ENCODE measurements at places on chromosomes 3 and 15. TPM values are rescaled to one million over a fixed set of nuclear protein-coding genes. Genes with fewer than 3 reads are reported as not detected.

- no peaks in the 10 kb centered on the region for H3K4me1 ChIP-seq
- H3K4me3 ChIP-seq = no peak overlapping the region
- DNase-seq = no peak
- no peaks in the 10 kb centered on the region for H3K27me3 ChIP-seq
- no peak overlapping the region for H3K27ac ChIP-seq
Measured at GRCh38 chr3:2931265-2931664, 178.9 kb downstream of the IL5RA start.

GRCh38 chr3:197010556-197011351, 18.9 kb downstream of the MELTF start:
- no peak overlapping the region for H3K27ac ChIP-seq
- DNase-seq = no peak
- no peaks in the 10 kb centered on the region for H3K36me3 ChIP-seq
- H3K4me1 ChIP-seq = no peaks in the 10 kb centered on the region

GRCh38 chr3:142844339-142844977, 44.4 kb downstream of the PCOLCE2 start:
- no peaks in the 10 kb centered on the region for H3K27me3 ChIP-seq
- H3K4me1 ChIP-seq = no peaks in the 10 kb centered on the region
- H3K27ac ChIP-seq = no peak overlapping the region
- no peak overlapping the region for H3K4me3 ChIP-seq
- no peak for DNase-seq

DNA sequence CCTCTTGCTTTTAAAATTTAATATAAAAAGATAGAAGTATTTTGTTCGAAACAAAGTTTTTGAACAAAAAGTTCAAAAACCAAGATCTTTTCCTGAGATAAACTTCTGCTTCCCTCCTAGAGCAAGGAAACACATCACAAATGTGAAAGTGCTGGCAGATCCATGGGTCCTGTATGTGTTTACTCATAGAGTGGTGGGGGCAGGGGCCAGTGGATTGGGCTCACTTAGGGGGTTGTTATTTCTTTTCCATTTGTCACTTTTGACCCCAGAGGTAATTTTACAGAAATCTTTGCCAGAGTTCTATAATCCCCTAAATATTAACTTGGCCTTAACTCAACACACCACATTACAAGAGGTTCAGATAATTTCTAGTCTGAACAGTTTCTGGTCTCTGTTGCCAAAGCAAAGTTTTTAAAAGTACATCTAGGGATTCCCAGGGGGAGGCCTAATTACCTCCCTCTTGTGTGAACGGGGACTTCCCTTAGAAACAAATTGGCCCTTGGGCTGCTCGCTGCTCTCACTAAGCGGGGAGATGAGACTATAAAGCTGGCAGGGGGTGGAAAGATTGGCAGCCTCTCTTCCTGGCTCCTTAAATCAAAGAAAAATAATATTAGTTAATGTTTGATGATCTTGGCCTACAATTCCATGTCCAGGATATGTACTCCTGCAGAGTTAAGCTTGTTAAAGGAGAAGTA, 66.8 kb upstream of the PTX3 start:
- peak overlapping the region; percentile 13 for H3K27ac ChIP-seq
- no peak for DNase-seq
- H3K4me3 ChIP-seq = no peak overlapping the region

- no peaks in the 10 kb centered on the region for H3K36me3 ChIP-seq
- H3K27me3 ChIP-seq = no peaks in the 10 kb centered on the region
- no peak for DNase-seq
- no peaks in the 10 kb centered on the region for H3K4me1 ChIP-seq
- peak overlapping the region; percentile 69 for H3K27ac ChIP-seq
Measured at GRCh38 chr15:48868536-48868935, 9.4 kb upstream of the EID1 start.

MAGI1 gene
- 70.5 TPM for total RNA-seq

- no peaks in the 10 kb centered on the region for H3K4me1 ChIP-seq
- DNase-seq = no peak
- no peak overlapping the region for H3K27ac ChIP-seq
- no peaks in the 10 kb centered on the region for H3K36me3 ChIP-seq
Measured at GRCh38 chr3:121663171-121663847, 2.6 kb upstream of the HCLS1 start.

PGBD4 gene
- total RNA-seq = 1.3 TPM

GRCh38 chr3:126543457-126544061, 15.2 kb downstream of the C3orf22 start:
- peaks cover 20% of the 10 kb centered on the region for H3K27me3 ChIP-seq
- no peaks in the 10 kb centered on the region for H3K36me3 ChIP-seq
- H3K4me3 ChIP-seq = no peak overlapping the region
- no peaks in the 10 kb centered on the region for H3K4me1 ChIP-seq

GRCh38 chr15:92623435-92623834, 32.1 kb downstream of the FAM174B start:
- peak; percentile 48 for DNase-seq
- no peaks in the 10 kb centered on the region for H3K36me3 ChIP-seq
- H3K27me3 ChIP-seq = no peaks in the 10 kb centered on the region
- H3K27ac ChIP-seq = no peak overlapping the region

DNA sequence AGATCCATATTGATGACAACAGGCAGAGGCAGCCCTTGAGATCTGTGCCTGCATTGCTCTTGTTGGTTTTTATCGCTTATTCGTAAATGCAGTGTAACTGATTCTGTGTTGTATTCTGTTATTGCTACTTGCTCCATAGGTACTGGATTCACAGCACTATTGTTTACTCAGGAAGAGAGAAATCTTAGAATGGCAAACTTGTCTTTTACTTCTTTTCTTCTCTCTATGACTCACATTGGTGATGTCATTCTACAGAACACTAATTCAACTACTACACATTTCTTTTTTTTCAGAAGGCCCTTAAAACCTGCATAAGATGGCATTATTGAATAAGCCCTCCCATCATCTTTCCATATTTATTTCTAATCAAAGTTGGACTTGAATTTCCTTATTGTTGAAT, 201.0 kb upstream of the GBE1 start:
- no peak overlapping the region for H3K4me3 ChIP-seq
- no peak for DNase-seq
- no peak overlapping the region for H3K27ac ChIP-seq
- no peaks in the 10 kb centered on the region for H3K4me1 ChIP-seq
- no peaks in the 10 kb centered on the region for H3K27me3 ChIP-seq

NR1I2 gene
- 0.98 TPM for total RNA-seq

GRCh38 chr15:83695901-83696425, 42.0 kb downstream of the ADAMTSL3 start:
- no peak overlapping the region for H3K4me3 ChIP-seq
- H3K36me3 ChIP-seq = no peaks in the 10 kb centered on the region
- H3K27ac ChIP-seq = no peak overlapping the region
- no peaks in the 10 kb centered on the region for H3K27me3 ChIP-seq
- H3K4me1 ChIP-seq = no peaks in the 10 kb centered on the region
- no peak for DNase-seq

DNA sequence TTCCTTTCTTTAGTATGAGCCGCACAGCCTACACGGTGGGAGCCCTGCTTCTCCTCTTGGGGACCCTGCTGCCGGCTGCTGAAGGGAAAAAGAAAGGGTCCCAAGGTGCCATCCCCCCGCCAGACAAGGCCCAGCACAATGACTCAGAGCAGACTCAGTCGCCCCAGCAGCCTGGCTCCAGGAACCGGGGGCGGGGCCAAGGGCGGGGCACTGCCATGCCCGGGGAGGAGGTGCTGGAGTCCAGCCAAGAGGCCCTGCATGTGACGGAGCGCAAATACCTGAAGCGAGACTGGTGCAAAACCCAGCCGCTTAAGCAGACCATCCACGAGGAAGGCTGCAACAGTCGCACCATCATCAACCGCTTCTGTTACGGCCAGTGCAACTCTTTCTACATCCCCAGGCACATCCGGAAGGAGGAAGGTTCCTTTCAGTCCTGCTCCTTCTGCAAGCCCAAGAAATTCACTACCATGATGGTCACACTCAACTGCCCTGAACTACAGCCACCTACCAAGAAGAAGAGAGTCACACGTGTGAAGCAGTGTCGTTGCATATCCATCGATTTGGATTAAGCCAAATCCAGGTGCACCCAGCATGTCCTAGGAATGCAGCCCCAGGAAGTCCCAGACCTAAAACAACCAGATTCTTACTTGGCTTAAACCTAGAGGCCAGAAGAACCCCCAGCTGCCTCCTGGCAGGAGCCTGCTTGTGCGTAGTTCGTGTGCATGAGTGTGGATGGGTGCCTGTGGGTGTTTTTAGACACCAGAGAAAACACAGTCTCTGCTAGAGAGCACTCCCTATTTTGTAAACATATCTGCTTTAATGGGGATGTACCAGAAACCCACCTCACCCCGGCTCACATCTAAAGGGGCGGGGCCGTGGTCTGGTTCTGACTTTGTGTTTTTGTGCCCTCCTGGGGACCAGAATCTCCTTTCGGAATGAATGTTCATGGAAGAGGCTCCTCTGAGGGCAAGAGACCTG, 13.2 kb downstream of the GREM1 start:
- no peaks in the 10 kb centered on the region for H3K36me3 ChIP-seq
- H3K27me3 ChIP-seq = no peaks in the 10 kb centered on the region
- no peak overlapping the region for H3K4me3 ChIP-seq
- H3K4me1 ChIP-seq = no peaks in the 10 kb centered on the region
- no peak overlapping the region for H3K27ac ChIP-seq

GRCh38 chr3:2511356-2511755, 412.7 kb downstream of the CNTN4 start:
- H3K4me3 ChIP-seq = no peak overlapping the region
- H3K36me3 ChIP-seq = no peaks in the 10 kb centered on the region
- no peak overlapping the region for H3K27ac ChIP-seq
- H3K4me1 ChIP-seq = no peaks in the 10 kb centered on the region

DNA sequence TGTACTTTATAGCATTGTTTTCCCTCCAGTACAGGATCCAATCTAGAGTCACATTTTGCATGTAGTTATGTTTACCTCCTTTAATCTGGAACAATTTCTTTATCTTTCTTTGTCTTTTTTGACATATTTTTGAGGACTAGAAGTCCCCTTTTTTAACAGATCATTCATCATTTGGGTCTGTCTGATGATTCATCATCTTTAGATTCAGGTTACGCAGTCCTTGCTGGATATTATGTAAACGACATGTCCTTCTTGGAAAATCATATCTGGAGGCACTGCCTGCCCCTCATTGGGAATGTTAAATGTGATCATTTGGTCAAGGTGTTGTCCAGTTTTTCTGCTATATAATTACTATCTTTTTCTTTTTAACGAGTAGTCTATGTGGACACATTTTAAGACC, 18.3 kb downstream of the TGM4 start:
- no peak overlapping the region for H3K27ac ChIP-seq
- H3K4me1 ChIP-seq = no peaks in the 10 kb centered on the region
- no peak for DNase-seq

- no peak overlapping the region for H3K4me3 ChIP-seq
- no peak for DNase-seq
- no peak overlapping the region for H3K27ac ChIP-seq
- H3K27me3 ChIP-seq = no peaks in the 10 kb centered on the region
- H3K36me3 ChIP-seq = no peaks in the 10 kb centered on the region
Measured at GRCh38 chr3:11438646-11439045, 166.4 kb downstream of the ATG7 start.

DNA sequence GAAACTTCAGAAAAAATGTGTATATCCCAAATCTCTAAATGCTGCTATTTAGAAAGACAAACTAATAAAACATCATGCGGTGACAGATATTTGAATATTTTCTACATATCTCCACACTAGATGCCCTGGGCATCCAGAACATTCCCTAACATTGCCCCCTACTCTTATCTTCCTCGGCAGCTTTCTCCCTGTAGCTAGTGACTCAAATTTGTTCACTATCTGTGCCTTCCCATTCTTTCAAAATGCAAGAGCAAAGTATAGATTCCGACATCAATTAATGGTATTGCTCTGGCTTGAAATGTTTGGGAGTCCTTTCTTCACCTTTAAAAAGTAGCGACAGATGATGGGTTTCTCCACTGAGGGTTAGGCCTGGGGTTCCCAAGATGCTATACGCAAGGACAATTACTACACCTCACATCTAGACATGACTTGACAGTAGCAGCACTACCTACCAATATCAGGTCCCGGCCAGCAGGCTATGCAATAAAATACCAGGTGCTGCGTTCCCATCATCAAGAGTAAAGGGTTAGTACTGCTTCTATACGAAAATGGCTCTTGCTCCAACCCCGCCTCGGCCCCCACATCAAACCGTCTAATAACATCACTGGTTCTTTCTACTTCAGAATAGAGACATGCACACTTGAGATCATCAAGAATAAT, 631 bp downstream of the UBR1 start:
- no peak for DNase-seq
- no peaks in the 10 kb centered on the region for H3K36me3 ChIP-seq
- H3K4me1 ChIP-seq = peaks cover 5% of the 10 kb centered on the region

ZNF860 gene
- total RNA-seq = 4.2 TPM

IL20RB gene
- 1.6 TPM for total RNA-seq

GRCh38 chr3:100429187-100429716, 27.9 kb downstream of the LNP1 start:
- no peak overlapping the region for H3K27ac ChIP-seq
- H3K27me3 ChIP-seq = no peaks in the 10 kb centered on the region
- no peak for DNase-seq
- no peak overlapping the region for H3K4me3 ChIP-seq
- no peaks in the 10 kb centered on the region for H3K36me3 ChIP-seq
- H3K4me1 ChIP-seq = no peaks in the 10 kb centered on the region

SLC28A1 gene
- not detected for total RNA-seq

GRCh38 chr3:111781561-111782446, 77.3 kb upstream of the PHLDB2 start:
- no peaks in the 10 kb centered on the region for H3K27me3 ChIP-seq
- no peaks in the 10 kb centered on the region for H3K36me3 ChIP-seq
- H3K4me3 ChIP-seq = no peak overlapping the region
- no peaks in the 10 kb centered on the region for H3K4me1 ChIP-seq

LMAN1L gene
- 0.15 TPM for total RNA-seq

DNA sequence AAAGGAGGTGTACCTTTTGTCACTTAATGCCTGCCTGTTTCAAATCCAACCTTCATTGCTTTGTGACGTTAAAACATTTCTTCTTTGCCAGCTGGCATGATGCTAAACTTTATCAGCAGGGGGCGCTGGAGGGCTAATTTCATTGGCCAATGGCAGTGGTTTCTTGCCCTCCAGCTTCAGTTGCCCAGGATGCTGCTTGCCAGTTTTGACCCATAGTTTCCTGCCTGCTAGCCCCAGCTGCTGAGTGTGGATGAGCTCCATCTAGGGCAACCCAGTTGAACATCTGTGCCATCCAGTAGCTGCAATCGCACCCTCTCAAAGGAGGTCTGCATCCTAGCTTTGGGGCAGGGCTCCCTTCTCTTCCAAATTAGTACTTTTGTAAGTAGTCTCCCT, 22.1 kb downstream of the ACKR2 start:
- no peaks in the 10 kb centered on the region for H3K36me3 ChIP-seq
- no peaks in the 10 kb centered on the region for H3K4me1 ChIP-seq
- no peak overlapping the region for H3K27ac ChIP-seq
- H3K4me3 ChIP-seq = no peak overlapping the region
- H3K27me3 ChIP-seq = no peaks in the 10 kb centered on the region

Measured in breast epithelium (tissue), 4 donors.